ENCODE measurements at places on chromosomes 1 and 21.
A peak's percentile ranks its signal among the peaks of the same experiment; 100 is the strongest.

- DNase-seq = no peak
Observed at GRCh38 chr1:61386770-61387169, 304.4 kb downstream of the NFIA start.

DNA sequence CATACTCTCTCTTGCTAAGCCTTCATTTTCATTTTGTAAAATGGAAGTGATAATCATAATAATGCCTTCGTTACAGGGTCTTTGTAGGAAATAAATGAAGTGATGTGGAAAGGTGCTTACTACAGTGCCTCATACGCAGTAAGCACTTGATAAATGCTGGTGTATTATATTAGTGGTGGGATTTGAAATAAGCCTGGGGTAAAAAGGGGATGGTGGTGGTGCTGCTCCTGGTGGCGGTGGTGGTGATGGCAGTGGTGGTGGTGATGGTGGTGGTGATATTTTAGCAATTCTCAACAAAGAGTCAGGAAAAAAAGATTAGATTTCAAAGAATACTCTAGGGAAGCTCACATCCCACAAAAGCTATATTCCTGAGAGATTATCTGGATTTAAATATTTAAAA is 35.5 kb upstream of the ATP1B1 start:
- no peak for DNase-seq

DNA sequence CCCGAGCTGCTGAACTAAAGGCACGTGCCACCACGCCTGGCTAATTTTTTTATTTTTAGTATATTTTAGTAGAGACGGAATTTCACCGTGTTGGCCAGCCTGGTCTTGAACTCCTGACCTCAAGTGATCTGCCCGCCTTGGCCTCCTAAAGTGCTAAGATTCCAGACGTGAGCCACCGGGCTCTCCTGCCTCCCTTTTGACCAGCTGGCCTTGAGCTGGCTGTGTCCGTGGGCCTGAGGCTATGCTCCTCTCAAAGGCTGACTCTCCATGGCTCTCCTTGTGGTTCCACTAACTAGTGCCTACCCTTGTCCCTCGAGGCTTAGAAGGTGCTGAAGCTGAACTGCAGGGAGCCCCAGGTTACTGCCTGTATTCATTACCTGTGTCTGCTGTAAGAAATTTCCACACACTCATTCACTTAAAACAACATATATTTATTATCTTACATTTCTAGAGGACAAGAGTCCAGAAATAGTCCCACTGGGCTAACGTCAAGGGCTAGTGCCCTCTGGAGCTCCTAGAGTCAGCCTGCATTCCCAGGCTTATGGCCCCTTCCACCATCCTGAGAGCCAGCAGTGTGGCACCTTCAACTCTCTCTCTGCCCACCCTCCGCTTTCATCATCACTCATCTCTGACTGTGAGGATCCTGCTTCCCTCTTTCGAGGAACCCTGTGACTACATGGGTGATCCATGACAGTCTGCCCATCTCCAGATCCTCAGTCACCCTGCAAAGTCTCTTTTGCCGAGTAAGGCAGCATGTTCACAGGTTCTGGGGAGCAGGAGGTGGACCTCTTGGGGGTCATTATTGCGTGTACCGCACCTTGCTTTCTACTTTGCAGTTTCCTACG is 34.9 kb downstream of the ETS2 start:
- DNase-seq = no peak

DNA sequence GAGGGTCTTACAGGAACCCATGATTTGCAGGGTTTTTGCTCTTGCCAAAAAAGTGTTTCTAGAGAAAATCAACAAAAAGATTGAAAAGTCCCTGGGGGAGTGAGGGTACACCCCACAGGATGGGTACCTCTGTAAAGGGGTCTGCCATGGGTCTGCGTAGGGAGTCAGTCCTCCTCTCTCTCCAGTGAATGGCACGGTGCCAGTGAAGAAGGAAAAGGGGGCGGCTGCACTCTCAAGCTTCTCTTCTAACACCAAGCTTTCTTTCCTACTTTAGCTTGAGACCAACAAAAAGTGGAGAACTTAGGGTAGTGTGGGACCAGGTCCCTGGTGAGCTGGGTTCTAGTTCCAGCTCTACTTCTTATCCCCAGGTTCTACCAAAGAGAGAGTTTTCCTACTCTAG is 87.4 kb downstream of the GLUL start:
- no peak for DNase-seq

GRCh38 chr1:218166268-218166945 is 118.7 kb upstream of the RRP15 start:
- no peak for DNase-seq

- no peak for DNase-seq
Observed at GRCh38 chr1:192378276-192378675, 61.5 kb downstream of the RGS21 start.

- DNase-seq = peak; percentile 67
Observed at GRCh38 chr1:8816831-8817411, 519 bp downstream of the RERE start.

DNA sequence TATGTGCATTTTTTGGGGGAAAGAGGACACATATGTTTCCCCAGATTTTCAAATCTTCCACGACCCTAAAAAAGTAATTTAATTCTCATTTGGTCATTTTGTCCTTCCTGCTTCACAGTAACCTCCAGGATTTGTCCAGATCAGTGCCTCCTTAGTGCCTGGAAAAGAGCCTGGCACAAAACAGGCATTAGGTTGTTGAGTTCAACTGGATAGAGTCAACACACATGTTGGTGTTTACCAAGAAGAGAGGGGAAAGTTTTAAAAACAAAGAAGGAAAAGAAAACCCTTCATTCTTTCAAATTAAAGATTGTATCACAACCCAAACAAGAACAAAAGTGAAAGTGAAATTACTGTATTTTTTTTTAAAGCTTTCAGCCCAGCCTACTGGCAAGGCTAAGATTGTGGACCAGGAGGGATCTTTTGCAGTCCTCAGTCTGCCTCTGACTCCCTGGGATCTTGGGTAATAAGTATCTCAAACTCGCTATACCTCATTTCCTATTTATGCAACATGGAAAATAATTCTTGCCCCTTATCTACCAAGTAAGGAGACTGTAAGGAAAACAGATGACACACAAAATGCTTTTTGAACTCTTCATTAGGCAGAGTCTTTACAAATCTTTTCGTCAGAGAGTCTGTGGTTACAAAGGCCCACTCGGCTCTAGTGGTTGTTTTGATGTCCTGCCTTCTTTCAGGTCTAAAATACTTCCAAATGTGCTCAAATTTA is 57.8 kb downstream of the ZNF281 start:
- DNase-seq = no peak

- DNase-seq = no peak
Observed at GRCh38 chr1:6962478-6962995, 177.3 kb downstream of the CAMTA1 start.

- DNase-seq = peak; percentile 88
Observed at GRCh38 chr1:202167708-202168415, 7.5 kb upstream of the PTPN7 start.

DNA sequence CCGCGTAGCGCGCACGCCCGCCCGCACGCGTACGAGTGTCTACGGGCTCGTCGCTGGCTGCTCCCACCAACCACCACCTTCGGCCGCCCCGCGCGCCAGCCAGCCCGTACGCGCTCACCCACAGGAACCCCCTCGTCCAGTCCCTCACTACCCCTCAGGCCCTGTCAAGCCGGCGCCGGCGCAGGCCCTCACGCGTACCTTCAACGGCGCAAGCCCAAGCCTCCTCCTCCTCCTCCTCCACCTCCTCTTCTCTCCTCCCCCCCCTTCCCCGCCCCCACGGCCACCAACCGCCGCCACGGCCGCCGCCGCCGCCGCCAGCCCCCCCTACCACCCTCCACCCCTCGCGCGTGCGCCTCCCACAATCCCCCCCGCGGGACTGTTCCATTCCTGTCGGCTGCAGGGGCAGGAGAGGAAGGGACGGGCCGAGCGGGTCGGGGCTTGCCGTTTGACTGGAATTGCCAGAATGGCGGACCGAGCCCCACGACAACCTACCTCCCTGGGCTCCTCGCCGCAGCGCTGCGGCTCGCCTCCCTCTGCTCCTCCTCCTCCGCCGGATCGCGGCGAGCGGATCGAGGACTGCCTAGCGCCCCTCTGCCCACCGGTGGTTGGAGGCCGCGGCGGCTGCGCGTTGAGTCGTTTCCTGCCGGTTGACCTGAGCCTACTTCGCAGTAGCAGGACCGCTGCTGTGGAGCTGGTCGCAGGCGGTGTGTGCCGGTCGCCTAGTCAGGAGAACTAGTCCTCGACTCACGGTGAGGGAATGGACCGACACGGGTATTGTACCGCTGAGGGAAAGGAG is at the start of gene ASH1L:
Gene ASH1L, minus strand, starts transcription at position 223 of the 796 bp plus-strand sequence. CDS start 41,284 bp downstream, outside the sequence.
- peak; percentile 93 for DNase-seq

- DNase-seq = peak; percentile 88
Observed at GRCh38 chr1:3222042-3222692, 153.2 kb downstream of the PRDM16 start.

GRCh38 chr1:154940213-154940560 is 3.7 kb upstream of the PMVK start:
- DNase-seq = no peak

- no peak for DNase-seq
Observed at GRCh38 chr1:210815641-210816550, 318.1 kb downstream of the KCNH1 start.

GRCh38 chr1:95340061-95340460 is 106.1 kb downstream of the RWDD3 start:
- no peak for DNase-seq

DNA sequence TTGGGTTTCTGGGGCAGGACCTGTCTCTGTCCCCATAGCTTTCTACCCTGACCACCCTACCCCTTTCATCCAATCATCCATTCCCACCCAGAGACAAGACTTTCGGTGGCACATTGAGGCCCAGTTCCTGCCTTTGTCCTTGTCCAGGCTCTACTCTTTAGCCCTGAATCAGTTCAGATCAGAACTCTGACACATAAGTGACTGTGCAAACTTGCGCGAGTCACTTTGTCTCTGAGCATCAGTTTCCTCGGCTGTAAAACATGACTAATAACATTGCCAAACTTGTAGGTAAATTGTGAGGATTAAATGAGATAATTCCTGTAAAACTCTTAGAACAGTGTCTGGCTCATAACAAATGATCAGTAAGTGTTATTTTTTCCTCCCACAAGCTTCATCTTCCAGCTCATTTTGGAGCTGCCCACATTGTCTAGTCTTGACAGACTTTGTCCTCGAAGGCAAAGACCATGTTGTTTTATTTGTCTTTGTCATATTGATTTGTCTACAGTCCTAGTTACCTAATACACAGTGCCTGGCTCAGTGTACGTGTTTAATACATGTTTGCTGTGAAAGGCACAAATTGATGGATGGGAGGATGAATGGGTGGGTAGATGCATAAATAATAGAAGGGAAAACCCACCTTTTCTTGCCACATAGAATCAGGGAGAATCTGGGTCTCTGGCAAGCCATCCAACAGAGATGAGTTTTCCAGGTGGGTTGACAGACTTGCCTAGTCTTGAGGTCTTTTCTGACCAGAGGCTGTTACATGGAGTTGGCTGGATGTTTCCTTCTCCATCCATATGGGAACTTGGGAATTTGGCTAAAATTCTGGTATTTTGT is 262.9 kb downstream of the OMA1 start:
- DNase-seq = no peak

DNA sequence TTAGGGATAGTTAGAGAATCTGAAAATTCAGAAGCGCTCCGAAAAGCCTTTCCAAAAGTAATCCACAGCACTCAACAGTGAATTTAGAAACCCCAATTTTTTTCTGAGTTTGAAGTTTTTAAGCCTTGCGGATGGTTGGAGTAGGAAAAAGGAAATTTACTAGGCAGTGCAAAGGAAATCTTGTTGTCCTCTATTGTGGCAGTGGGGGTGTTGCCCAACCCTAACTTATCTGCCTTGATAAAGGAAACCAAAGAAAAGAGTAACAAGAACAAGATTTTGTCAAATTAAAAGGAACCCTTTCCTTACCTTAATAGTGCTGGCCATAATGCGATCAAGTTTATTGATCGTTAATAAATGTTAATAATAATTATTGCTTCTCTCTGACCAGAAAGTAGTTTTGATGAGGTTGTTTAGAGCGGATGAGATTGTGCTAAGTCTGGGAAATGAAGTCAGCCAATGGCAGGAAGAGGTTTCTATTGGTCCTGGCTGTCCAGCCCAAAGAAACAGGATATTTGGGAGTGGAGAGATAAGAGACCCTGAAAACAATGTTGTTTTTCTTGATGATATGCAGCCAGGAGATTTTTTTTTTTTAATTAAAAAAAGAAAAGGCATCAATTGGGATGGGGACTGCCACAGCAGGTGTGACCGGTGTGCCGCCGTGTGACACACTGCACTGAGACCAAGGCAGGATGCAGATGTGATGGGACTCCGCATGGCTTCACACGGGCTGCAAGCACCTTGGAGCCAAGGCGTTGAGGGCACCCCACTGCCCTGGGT is at the start of gene ERG:
Gene ERG, minus strand, starts transcription at position 421 of the 777 bp plus-strand sequence. Its CDS starts 97 bp downstream, at position 324.
- DNase-seq = no peak

DNA sequence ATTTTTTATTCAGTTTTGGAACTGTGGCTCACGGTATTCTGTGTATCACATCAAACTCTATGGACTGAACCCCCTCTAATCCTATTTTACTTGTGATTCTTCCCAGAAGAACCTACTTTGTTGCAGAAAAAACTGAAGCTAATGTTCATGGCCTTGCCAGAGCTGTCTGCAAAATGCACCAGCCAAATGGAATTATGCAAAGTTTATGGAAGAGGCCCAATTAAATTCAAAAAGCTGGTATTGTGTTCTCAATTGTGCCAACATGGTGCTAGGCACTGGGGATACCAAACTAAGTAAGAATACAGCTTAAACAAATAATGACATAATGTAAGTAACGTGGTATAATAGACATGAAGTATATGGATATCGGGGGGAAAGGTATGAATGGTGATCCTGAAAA is 273.8 kb upstream of the DUSP10 start:
- DNase-seq = no peak

- DNase-seq = no peak
Observed at GRCh38 chr1:150477733-150478132, 9.5 kb upstream of the TARS2 start.

DNA sequence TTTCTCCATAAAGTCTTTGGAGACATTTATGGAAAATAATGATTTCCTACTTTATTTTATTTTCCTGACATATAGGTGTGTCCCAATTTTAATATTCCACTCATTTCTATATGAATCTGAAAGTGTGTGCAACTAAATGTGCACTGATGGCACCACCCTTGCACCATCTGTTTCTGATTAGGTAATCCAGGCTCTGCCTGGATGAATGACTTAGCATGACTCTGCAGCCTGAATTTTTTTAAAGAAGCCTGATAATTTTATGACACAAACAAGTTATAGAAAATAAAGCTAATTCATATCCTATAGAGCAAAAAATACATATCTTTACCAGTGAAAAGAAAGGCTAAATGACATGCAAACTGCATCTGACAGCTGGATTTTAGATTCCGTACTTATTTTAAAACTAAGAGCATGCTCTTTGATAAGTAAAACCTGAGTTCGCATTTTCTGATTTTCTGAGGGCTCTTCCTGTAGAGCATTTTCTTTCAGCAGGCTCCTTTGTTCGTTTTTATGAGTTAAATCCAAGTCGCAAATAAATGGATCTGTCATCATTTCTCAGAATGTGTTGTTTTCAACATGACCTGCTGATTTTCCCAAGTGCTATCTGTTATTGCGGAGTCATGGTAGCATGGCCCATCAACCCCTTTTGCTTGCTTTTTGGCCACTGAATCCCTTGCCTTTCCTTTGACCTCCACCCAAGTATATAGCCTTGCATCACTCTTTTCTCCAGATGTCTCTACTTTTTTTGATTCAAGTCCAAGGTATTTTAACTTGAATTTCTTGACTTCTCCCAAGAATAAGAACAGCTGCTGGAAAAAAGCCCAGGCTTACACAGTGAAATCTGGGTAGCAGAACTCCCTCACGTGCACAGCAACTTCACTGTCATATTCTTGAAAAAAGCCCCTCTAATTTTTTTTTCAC is 52.8 kb upstream of the LYPLAL1 start:
- no peak for DNase-seq

GRCh38 chr1:158283965-158284364 is 5.8 kb upstream of the CD1C start:
- DNase-seq = no peak

GRCh38 chr1:78678324-78678723 is 28.7 kb downstream of the IFI44 start:
- no peak for DNase-seq

Measured in DMS79 treated with DMSO at 0.1 percent for 48 hours (cell line).